ENCODE measurements at places on chromosomes 7 and 10.

- no peak for DNase-seq
These were observed 207.5 kb upstream of the GNAI1 start for GRCh38 chr7:79927116-79927515.

- peak; percentile 91 for DNase-seq
These were observed 162.8 kb upstream of the SEMA3C start for GRCh38 chr7:81081616-81082015.

DNA sequence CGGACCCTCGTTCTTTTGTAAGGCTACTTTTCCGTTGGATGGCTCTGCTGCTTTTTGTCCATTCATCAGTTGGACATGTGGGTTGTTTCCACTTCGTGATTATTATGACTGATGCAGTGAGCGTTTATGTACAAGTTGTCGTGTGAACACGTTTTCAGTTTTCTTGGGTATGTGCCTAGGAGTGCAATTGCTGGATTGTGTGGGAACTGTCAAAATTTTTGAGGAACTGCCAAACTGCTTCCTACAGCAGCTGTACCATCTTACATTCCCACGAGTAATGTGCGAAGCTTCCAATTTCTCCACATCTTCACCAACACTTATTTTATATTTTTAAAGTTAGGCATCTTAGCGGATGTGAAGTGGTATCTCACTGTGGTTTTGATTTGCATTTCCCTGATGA, 10.4 kb downstream of the FKBP6 start:
- DNase-seq: no peak

- DNase-seq: no peak
These were observed 21.7 kb upstream of the SMO start for GRCh38 chr7:129166745-129167144.

Data from NCI-H226 (cell line).